Stimulated activated CD4-positive, alpha-beta T cell treated with anti-CD3 and anti-CD28 coated beads, Interleukin-15, amount 100 ng/mL, for 48 hours (primary cell): ENCODE measurements at places on chromosomes 11 and 22.
A peak's percentile ranks its signal among the peaks of the same experiment; 100 is the strongest.

- no peak for DNase-seq
Observed at GRCh38 chr11:130674686-130675308, 226.4 kb downstream of the ADAMTS15 start.

DNA sequence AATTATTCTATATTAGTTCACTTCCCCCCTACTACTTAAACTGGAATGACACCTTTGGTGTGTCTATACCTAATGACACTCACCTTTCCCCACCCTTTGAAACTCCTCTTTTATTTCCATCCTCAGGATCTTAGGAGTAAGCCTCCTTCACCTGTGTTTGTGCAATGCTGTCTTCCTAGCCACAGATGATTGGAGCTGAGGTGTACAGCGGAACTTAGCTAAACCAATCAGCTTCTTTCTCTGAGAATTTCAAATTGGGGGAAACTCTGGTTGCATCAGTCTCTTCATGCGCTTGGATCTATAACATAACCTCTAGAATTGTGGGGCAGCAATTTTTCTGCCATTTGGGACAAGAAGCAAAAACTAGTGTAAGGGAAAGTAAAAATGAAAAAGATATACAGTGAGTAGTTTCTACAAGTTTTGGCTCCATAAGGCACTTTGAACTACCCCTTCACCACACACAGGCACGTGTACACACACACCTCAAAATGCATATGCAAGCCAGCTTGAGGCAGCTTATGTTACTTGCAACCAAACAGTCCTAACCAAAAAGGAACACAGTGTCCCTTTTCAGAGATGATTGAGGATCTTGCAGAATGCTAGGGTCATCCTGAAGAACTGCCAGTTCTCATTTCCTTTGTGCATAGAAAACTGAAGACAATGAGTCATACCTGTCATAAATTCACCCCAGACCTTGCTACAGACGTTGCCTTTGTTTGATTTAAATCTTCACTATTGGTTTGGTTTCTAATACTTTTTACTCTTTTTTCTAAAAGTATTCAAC, 36.0 kb upstream of the LDLRAD3 start:
- no peak for DNase-seq

DNA sequence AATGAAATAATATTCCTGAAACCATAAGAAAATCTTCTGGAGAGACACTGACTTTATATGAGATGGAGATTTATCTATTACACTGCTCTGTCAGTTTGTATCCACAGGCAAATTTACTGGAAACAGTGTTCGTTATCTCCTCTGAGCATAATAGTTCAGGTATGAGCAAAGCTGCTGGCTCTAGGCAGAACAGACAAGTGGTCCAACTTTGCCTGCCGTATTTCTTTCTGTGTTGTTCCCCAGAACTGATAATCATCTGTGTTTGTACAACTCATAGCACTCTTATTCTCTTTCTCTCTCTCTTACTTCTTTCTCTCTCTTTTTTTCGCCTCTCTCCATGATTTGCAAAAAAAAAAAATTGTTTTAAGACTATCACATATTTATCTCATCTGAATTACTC, 623.8 kb upstream of the CHORDC1 start:
- DNase-seq, result no peak

DNA sequence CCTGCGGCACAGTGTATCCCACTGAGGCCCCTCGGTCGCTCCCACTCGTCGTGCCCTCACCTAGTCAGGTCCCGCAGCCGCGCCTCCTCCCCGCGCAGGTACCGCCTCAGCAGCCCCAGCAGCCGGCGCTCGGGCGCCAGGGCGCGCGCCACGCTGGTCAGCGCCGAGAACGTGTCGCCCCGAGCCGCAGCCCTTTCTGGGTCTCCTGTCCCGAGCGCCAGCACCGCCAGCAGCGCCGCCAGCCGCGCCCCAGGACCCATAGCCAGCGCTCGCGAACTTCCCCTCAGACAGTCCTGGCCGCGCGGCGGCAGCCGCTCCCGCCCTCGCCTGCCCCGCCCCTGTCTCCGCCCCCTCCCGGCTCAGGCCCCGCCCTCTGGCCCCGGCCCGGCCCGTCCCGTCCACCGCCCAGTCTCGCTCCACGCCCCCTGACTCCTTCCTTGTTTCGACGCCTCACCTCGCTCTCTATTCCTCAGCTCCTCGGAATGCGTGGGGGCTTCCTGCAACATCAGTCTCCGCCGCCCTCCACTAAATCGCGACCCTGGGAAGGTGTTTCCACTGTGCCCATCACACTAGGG, at the start of gene P4HA3:
P4HA3 (minus strand) TSS at position 289 of the 575 bp plus-strand sequence; CDS start at position 260, 29 bp downstream.
- DNase-seq, result no peak

DNA sequence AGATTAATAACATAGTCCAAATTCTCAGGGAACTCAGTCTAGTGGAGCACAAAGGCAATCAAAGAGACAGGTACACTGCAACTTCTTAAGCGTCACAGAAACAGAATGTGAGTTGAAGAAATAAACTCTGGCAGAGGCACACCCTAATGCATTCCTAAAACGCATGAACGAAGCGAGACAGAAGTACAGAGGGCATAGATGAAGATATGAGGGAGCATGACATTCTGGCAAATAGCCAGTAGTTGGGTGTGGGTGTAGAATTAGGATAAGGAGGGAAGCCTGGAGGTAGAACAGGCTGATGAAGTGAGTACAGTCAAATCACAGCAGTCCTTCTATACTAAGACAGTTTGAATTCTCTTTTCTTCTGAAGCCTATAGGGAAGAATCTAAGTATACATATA, 838.7 kb upstream of the API5 start:
- DNase-seq, result no peak

- no peak for DNase-seq
Observed at GRCh38 chr22:32334660-32335365, 22.9 kb upstream of the RFPL3 start.

GRCh38 chr11:64103277-64103985, 62.5 kb downstream of the MACROD1 start:
- no peak for DNase-seq

- peak; percentile 33 for DNase-seq
Observed at GRCh38 chr11:130213143-130213978, 53.8 kb downstream of the ST14 start.

DNA sequence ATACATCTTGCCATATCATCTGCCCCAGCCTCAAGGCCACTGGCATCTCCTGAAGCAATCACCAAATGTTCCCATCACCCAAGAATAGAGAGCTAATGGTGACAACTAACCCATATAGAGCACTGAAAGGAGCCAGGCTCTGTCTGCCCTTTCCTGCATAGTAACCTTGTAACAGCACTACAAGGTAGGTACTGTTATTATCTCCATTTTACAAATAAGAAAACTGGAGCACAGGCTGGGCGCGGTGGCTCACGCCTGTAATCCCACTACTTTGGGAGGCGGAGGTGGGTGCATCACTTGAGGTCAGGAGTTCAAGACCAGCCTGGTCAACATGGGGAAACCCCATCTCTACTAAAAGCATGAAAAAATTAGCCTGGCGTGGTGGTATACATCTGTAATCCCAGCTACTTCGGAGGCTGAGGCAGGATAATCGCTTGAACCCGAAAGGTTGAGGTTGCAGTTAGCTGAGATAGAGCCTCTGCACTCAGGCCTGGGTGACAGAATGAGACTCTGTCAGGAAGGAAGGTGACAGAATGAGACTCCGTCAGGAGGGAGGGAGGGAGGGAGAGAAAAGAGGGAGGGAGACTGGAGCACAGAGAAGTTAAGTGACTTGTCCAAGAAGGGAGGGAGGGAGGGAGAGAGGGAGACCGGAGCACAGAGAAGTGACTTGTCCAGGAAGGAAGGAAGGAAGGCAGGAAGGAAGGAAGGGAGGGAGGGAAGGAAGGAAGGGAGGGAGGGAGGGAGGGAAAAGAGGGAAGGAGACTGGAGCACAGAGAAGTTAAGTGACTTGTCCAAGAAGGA, 2.2 kb downstream of the SLC35F2 start:
- DNase-seq, result no peak

DNA sequence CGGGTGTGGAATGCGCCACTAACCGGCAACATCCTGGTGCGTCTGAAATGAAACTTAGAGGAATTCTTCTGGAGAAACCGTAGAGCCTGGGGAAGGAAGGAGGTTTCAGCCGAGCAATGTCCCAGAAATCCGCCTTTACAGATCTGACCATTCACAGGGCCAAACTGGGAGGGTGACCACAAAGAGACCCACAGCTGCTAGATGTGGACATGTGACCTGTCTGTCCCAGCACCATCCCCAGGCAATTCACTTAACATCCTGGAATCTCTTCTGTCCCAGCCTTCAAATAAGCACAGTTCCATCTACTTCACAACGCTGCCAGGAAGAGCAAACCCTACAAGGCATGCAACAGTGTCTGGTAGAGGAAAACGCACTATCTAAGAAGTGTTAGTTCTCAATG, 9.8 kb downstream of the MCAT start:
- no peak for DNase-seq

- no peak for DNase-seq
Observed at GRCh38 chr11:30452114-30452513, 129.2 kb downstream of the ARL14EP start.

GRCh38 chr11:39570526-39570925, 1888.9 kb downstream of the LRRC4C start:
- DNase-seq, result no peak

GRCh38 chr11:11468954-11469353, 115.9 kb upstream of the CSNK2A3 start:
- DNase-seq, result no peak
